Cortex of kidney (tissue), 1 donor: ENCODE measurements at places on chromosomes 6 and 20.

DNA sequence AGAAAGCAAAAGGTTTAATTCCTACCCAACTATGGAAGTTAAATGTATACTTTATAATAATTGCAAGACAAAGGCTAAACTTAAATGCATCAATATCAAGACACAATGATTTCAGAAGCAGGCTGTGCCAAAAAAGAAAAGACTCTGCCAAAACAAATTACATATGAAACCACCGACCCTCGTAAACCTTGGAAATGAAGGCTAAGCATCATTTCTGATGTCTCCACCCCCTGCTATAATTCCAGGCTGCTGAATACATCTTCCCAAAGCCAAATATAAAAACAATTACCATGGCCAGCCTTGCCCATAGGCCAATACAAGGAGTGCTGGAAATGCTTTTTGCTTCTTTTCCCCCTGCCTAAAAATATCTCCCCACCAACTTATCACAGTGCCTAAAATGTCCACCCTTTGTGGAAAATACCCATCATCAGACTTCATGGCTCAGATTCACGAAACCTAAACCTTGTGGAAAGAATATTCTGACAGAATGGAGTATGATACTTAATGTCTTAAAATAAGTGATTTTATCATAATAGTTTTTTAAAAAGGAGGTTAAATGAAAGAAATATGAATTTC is 37.4 kb downstream of the RCAN2 start:
- DNase-seq, result no peak

GRCh38 chr6:16519265-16520242 is 241.7 kb downstream of the ATXN1 start:
- DNase-seq, result no peak

DNA sequence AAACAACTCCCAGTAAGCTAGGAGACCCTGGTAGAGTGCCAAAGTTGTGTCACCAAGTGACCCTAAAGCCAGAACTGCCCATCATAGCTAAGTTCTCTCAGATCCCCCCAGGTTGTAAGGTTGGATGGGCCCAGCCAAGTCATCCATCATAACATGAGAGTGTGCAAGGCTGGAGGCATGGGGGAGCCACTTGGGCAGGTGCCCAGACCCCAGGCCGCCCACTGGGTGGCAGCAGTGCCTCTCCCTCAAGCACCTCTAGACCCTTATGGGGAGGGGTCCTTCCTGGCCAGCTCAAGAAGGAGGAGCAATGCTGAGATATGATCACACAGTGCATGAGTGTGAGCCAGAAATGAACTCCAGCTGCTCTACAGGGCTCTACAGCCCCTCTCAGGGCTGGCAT is 154.5 kb downstream of the MYLK4 start:
- DNase-seq, result no peak

DNA sequence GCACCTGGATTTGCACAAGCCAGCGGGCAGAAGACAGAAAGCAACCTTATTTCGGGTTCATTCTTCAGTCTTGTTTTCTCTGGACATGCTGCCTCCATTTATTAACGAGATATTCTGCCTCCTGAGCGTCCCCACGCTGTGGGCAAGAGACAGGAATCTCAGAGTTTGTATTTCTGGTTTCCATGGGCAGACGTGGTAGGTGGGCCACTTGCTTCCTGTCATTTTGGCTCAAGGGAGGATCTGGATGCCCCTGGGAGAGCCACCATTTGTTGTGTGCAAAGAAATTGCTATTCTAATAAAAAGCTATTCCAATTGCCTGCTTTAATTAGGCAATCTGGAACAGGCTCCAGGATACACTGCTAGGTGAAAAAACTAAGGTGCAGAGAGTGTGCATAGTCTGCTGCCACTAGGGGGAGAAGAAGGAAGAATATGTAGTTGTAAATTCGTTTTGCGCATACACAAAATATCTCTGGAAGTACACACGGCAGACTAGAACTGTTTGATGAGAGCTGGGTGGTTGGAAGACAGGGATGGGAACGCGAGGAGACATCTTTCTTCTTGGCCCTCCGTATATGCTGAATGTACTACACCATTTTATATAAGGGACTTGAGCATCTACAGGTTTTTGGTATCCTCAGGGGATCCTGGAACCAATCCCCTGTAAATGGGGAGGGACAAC is 30.1 kb upstream of the SLC16A10 start:
- no peak for DNase-seq

DNA sequence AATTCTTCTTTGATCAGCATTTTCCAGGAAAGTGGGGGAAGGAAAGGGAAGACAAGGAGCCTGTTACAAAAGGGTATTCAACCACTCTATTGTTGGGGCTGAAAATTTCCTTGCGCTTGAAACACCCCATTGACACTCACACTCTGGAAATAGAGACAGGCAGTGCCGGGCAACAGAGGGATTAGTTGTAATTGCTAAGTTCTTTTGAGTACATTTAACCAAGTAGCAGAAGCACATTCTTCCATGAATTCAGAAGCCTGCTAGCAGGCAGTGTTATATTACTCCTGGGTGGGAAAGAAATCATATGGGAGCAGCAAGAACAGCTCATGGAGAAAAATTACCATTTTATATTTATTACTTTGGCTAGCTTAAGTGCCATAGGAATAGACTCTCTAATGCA is 745.5 kb downstream of the C6orf118 start:
- DNase-seq, result no peak

- DNase-seq, result no peak
These were observed 317.5 kb downstream of the UTRN start for GRCh38 chr6:144602523-144603180.

DNA sequence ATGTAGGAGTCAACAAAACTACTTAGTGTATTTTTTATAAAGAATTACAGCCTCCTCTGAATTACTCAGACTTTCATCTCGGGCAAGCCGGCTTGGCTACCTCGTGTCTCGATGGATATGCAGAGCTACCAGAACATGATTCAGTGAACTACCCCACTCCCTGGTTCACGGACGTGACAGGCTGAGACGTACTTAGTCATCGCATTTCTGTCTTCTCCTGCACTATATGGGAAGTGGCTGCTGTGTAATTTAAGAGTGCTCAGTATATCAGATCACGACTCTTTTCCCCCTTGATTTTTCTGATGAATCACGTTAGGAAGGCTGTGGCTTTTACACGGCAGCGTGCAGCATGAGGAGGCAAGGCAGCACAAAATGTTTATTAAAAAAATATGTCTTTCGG is 302.7 kb upstream of the ZFP64 start:
- no peak for DNase-seq

DNA sequence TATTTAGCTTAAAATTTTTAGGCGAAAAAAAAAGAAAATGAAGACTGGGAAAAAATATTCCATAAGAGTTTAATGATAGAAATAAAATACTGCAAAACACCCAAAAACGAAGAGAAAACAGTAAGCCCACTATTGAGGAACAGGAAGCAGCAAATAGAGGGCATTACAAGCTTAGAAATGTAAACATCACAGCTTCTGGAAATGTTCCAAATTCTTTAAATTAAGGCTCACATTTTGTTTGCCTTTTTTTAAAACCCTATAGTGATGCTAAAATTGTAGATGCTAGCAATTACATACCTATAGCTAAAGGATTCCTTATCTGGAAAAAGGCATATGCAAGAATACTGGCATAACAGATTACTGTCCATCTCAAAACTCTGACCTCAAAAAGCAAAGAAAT is 248.6 kb downstream of the KHDRBS2 start:
- no peak for DNase-seq

DNA sequence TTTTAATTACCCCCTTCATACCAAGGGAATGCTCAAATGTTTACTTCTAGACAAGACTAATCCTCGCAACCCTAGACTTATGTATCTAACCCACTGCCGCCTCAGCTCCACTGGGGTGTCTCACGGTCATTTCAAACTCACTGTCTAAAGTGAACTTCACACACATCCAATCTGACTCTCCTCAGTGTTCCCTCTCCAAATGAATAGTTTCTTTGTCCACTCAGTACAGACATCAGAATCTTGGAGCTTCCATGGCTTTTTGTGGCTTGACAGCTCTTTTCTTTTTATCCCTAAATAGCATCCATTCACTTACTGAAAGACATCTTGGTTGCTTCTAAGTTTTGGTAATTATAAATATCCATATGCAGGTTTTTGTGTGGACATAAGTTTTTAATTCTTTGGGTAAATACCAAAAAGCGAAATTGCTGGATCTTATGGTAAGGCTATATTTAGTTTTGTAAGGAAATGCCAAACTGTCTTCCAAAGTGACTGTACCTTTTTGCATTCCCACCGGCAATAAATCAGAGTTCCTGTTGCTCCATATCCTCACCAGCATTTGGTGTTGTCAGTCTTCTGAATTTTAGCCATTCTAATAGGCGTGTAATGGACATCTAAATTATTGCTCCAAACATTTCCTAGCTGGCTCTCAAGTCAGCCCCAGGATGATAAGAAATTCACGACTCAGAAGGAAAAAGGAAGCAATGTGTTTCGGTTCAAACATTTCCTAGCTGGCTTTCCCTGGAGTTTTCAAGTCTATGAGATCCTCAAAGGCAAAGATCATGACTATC is 73.1 kb downstream of the DNAAF9 start:
- DNase-seq, result no peak

GRCh38 chr6:36443471-36444428 is 950 bp downstream of the KCTD20 start:
- no peak for DNase-seq
